Heart left ventricle (tissue), 16 donors: ENCODE measurements at places on chromosomes 7 and 10.
A peak's percentile ranks its signal among the peaks of the same experiment; 100 is the strongest.

DNA sequence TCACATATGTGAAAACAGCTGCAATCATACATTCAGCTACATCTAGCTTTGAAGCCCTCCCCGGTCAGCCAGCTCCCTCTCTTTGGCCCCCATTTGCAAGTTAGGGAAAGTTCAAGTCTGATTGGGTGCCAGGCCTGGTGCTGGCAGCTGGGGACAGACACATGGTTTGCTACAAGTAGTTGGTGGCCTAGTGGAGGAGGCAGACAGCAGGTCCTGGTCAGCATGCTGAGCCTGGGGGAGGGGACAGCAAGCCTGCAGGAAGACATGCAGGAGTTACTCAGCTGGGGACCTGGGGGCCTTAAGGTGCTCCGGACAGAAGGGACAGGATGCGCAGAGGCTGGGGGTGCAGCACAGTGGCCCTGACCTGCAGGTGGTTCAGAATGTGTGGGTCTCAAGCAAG is 956.9 kb upstream of the ZNF722 start:
- H3K27me3 ChIP-seq = no peaks in the 10 kb centered on the region
- no peak overlapping the region for H3K27ac ChIP-seq
- H3K4me1 ChIP-seq = no peaks in the 10 kb centered on the region
- H3K4me3 ChIP-seq = no peak overlapping the region

DNA sequence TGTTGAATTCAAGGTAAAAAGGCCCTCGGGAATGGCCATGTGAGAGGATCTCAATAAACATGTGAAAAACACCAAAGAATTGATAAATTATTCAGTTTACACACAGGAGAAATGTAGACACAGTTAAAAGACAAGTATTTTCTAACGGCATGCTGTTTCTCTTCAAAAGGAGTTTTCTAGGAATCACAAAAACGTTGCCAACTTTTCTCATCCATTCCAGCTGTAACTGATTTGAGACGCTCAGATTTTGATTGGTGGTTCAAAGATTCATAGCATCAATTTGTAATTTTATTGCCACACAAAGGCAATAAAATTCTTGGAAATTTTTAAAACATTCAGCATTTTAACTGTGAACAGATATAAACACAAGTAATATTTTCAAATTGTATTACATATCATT is 384.9 kb upstream of the PFKP start:
- no peak overlapping the region for H3K27ac ChIP-seq
- H3K4me1 ChIP-seq = no peaks in the 10 kb centered on the region
- H3K4me3 ChIP-seq = no peak overlapping the region
- no peak for DNase-seq
- H3K36me3 ChIP-seq = no peaks in the 10 kb centered on the region
- no peaks in the 10 kb centered on the region for H3K27me3 ChIP-seq

DNA sequence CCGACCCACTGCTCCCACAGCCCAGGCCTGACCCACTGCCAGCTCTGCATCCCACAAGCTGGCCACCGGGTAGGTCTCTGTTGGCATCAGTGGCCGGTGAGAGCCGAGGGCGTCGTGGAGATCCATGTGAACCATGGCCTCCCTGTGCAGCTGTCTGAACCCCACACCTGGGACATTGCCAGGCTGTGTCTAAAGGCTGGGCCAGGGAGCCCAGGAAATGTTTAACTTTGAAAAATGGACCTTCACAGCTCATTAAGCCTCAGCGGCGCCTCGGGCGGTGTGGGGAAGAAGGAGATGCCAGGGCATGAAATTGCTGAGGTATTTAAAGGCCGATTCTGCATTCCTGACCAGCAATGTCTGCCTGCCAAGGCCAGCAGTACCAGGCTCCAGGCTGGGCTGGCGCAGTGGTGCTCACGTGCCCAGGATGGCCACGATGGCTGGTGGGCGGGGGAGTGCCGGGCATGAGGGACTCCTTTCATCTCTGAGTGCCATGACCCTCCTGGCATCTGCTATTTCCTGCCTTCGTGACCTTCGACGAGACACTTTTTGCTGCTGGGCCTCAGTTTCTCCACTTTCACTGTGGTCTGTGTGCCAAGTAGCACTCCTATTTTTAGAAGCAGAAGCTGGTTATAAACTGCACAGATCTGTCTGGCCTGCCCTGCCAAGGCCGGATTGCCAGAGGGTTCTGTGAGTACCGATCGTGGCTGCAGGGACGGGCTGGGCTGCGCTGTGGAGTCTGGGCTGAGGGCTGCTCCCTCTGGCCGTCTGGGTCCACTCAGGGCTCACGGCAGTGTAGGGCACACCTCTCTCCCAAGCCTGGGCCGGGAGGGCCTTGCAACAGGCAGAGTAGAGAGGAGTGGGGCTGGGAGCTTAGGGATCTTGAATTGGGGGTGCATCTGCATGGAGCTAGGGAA is 21.8 kb downstream of the ELFN1 start:
- H3K4me1 ChIP-seq = no peaks in the 10 kb centered on the region
- H3K27ac ChIP-seq = peak overlapping the region; percentile 87
- no peaks in the 10 kb centered on the region for H3K27me3 ChIP-seq
- peak; percentile 51 for DNase-seq
- no peaks in the 10 kb centered on the region for H3K36me3 ChIP-seq

GRCh38 chr10:63738410-63738809 is 217.2 kb downstream of the REEP3 start:
- H3K27ac ChIP-seq = no peak overlapping the region
- H3K27me3 ChIP-seq = no peaks in the 10 kb centered on the region
- no peaks in the 10 kb centered on the region for H3K36me3 ChIP-seq

DNA sequence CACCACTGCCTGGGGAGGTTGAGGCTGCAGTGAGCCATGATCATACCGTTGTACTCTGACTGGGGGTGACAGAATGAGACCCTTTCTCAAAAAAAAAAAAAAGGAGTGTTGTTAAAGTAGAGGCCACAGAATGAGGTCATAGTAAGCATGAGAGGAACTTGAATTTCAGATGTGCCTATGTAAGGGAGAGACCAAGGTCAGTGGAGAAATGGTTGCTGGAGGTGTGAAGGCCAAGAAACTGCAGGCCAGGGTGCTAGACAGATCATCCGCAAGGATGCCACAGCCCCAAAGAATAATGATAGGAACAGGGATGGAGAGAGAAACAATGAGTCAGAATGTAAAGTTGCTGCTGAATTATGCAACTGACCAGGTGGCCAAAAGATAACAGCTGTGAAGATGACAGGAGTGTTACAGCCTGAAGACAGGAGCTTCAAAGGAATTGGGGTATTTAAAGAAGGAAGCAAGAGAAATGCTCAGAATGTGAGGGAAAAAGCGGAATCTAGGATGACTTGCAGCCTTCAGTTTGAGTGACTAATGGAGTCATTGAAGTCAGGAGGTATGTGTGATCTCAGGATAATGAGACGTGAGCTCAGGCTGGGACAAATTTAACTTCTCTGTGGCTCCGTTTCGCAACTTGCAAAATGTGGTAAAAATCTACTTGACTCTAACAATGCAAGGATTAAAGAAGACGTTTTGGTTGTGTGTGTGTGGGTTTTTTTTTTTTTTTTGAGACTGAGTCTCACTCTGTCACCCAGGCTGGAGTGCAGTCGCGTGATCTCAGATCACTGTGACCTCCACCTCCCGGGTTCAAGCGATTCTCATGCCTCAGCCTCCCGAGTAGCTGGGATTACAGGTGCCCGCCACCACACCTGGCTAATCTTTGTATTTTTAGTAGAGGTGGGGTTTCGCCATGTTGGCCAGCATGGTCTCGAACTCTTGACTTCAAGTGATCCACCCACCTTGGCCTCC is 22.2 kb downstream of the TYW1B start:
- H3K4me3 ChIP-seq = no peak overlapping the region
- H3K27me3 ChIP-seq = no peaks in the 10 kb centered on the region
- no peaks in the 10 kb centered on the region for H3K4me1 ChIP-seq
- peaks cover 44% of the 10 kb centered on the region for H3K36me3 ChIP-seq

DNA sequence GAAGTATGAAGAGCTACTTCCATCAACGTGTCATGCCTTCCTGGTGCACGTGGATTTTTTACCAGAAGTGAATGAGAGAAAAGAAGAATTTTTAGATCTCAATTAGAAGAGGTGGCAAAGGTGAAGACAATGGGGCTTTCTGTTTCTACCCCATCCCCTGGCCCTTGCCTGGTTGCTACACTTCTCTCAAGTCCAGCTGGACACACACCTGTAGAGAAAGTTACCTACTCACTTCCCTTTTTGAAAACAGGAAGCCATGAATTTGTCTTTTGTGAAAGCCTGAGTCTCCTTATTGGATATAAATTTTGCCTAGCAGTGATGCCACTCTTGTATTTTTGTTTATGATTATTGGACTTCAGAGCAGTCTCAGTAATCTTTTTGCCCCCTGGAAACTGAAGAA is 142.9 kb upstream of the AKR1E2 start:
- no peak overlapping the region for H3K27ac ChIP-seq
- H3K4me3 ChIP-seq = no peak overlapping the region
- H3K36me3 ChIP-seq = no peaks in the 10 kb centered on the region
- no peak for DNase-seq

DNA sequence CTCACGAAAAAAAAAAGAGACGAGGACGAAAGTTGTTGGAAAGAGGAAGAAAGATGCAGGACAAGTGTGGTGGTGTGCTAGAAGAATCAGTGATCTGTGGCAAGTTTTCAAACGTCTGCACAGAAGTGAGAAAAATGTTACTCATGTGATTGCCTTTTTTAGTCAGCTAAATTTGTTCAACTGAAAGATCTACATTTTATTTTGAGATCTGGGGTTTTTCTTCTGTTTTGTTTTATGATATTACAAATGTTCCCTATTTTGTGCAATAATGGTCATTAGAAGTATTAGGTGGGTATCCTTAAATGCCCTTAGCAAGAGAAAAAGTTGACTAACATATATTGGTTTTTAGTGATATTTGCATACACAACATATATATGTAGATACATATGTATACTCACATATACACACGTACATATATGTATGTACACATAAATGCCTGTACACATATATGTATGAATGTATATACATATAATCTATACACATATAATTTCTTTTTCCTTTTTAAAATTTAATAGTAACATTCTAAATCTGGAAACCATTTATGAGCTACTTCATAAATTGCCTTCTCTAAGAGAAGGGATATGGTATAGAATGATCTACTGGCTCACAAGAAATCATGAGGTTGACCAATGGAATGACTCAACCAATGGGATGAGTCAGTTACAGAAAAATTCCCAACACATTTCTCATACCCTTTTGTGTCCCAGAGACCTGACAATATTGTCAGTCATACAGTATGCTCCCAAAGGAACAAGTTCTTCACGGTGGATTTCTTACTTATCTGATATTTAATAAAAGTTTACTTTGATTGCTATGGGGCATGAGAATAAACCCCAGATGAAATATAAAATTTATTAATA is 38.4 kb downstream of the SLC39A12 start:
- no peaks in the 10 kb centered on the region for H3K36me3 ChIP-seq
- no peak overlapping the region for H3K27ac ChIP-seq
- H3K4me3 ChIP-seq = no peak overlapping the region
- no peak for DNase-seq
- H3K4me1 ChIP-seq = no peaks in the 10 kb centered on the region

DNA sequence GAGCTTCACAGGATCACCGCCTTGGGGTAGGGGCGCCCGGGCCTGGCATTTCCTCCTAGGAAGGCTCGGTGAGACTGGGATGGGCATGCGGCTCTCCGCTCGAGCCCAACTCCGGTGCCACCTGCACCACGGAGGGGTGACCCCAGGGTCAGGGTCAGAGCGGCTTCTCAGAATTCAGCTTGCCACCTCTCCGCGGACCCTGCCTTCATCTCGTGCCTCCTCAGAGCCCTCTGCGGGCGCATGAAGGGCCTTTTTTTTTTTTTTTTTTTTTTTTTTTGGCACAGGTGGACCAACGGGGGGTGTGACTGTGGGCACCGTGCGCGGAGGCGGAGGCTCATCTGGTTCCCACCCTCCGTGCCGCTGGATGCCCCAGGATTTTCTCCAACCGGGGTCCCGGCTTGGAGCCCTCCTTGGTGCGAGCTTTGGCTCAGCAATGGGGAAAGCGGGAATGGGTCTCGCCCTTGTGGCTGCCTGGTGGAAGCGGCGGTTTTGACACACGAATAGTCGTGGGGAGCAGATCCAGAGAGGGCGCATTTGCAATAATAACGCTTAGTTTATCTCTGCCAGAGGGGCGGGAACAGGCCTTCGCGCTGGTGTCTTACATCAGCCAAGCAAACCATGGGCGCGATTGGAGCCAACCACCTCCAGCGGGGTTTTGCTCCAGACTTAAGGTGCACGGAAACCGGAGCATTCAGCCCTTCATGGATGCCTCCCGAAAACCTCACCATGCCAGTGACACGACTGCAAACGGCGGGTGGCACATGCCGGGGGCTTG is 5.0 kb upstream of the TNRC18 start:
- H3K4me3 ChIP-seq = peak overlapping the region; percentile 95
- no peaks in the 10 kb centered on the region for H3K27me3 ChIP-seq
- peak overlapping the region; percentile 100 for H3K27ac ChIP-seq
- DNase-seq = peak; percentile 67
- no peaks in the 10 kb centered on the region for H3K4me1 ChIP-seq

- no peaks in the 10 kb centered on the region for H3K27me3 ChIP-seq
- H3K27ac ChIP-seq = no peak overlapping the region
- H3K4me3 ChIP-seq = no peak overlapping the region
- H3K4me1 ChIP-seq = peaks cover 14% of the 10 kb centered on the region
Observed at GRCh38 chr10:110239892-110240291, 32.5 kb downstream of the MXI1 start.

DNA sequence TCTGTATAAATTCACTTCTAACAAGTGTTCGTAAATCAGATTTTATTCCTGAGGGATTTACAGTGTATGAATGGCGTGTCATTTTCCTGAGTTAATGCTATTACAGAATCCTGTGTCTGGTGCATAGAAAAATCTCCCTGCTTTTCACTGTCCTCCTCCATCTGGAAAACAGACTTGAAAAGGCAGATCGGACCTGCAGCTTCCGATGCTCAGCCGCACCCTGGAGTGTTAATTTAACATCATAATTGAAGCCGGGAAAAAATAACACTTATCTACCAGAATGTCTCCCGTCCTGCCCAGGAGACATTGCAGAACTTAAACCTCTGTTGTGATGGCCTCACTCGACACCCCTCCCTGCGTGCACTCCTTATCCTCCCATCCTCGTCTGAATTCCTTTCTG is 442.1 kb upstream of the FOXK1 start:
- no peak for DNase-seq
- no peaks in the 10 kb centered on the region for H3K4me1 ChIP-seq
- no peaks in the 10 kb centered on the region for H3K36me3 ChIP-seq
- H3K27me3 ChIP-seq = no peaks in the 10 kb centered on the region
- H3K27ac ChIP-seq = no peak overlapping the region
